ENCODE measurements at places on chromosomes 13 and 19. TPM values are rescaled to one million over a fixed set of nuclear protein-coding genes. Genes with fewer than 3 reads are reported as not detected.

CHERP gene
- 7.9 TPM for total RNA-seq

OR7D2 gene
- total RNA-seq, result not detected

PSG6 gene
- not detected for total RNA-seq

MRPL34 gene
- total RNA-seq, result 289 TPM

P2RY11 gene
- total RNA-seq, result 19.1 TPM

URI1 gene
- total RNA-seq, result 125 TPM

ZNF441 gene
- 8.5 TPM for total RNA-seq

SIGLEC11 gene
- not detected for total RNA-seq

C19orf12 gene
- 31.0 TPM for total RNA-seq
